ENCODE measurements at places on chromosomes 11 and 22. TPM values are rescaled to one million over a fixed set of nuclear protein-coding genes. Genes with fewer than 3 reads are reported as not detected.
A peak's percentile ranks its signal among the peaks of the same experiment; 100 is the strongest.

DNA sequence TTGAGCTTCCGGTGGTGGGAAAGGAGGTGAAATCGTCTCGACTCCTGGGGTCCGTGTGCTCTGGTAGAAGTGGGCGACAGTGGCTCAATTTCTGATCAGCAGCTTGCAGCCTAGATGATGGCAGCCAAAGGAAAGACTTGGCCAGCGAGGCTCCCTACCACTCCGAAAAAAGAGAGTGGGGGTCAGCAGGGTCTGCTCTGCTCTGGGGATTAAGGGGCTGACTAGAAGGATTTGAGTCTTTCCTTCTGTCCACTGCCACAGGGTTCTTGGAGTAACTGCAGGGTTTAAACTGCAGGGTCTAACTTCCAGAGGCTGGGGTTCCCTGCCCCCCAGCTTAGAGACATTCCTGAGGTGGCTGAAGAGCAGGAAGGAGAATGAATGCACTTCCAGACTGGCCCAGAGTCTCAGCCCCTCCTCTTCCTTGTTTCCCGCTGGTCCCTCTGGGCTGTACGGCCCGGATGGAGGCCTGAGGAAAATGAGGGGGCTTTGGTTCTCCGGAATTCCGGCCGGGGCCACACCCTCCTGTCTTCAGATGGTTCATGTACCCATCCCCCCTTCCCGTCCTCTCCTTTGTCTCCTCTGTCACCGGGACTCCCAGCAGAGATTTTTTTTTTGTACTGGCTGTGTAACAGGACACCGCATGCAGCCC, 907 bp downstream of the SERPINH1 start:
- peak overlapping the region; percentile 99 for H3K4me3 ChIP-seq
- no peaks in the 10 kb centered on the region for H3K27me3 ChIP-seq
- H3K27ac ChIP-seq, result peak overlapping the region; percentile 99
- peaks cover 74% of the 10 kb centered on the region for H3K4me1 ChIP-seq
- peaks cover 24% of the 10 kb centered on the region for H3K36me3 ChIP-seq
- no peak for DNase-seq

Gene MS4A7
- total RNA-seq, result not detected

Gene OR51E2
- total RNA-seq, result 0.97 TPM

- no peak overlapping the region for H3K4me3 ChIP-seq
- H3K4me1 ChIP-seq, result peaks cover 28% of the 10 kb centered on the region
- H3K27ac ChIP-seq, result no peak overlapping the region
Observed at GRCh38 chr11:2775083-2775625, 75.4 kb upstream of the KCNQ1OT1 start.

- peak overlapping the region; percentile 70 for H3K27ac ChIP-seq
- no peak overlapping the region for H3K4me3 ChIP-seq
- DNase-seq, result no peak
- H3K27me3 ChIP-seq, result no peaks in the 10 kb centered on the region
Observed at GRCh38 chr22:38311323-38311620, 6.0 kb downstream of the CSNK1E start.

Gene MS4A15
- total RNA-seq, result not detected
